ENCODE measurements at places on chromosomes 16 and 17.

- no peak for DNase-seq
Measured at GRCh38 chr17:58565389-58566311, 51.2 kb upstream of the MTMR4 start.

DNA sequence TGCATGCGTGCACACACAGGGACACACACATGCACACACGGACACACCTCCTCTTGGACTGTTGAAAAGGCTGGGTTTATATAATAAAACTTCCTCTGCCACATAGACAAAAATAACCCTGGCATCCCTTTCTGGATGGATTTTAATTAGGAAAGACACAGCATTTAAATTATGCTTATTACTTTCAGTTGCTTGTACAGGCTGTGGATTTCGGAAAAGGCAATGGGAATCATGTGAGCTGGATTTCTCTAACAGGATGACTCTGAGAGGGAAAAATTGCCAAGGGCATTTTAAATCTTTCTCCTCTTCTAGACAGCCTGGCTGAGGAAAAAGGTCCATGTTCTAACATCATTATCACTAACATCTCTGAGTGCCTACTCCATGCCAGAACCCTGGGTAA is 75.9 kb downstream of the HLF start:
- no peak for DNase-seq

DNA sequence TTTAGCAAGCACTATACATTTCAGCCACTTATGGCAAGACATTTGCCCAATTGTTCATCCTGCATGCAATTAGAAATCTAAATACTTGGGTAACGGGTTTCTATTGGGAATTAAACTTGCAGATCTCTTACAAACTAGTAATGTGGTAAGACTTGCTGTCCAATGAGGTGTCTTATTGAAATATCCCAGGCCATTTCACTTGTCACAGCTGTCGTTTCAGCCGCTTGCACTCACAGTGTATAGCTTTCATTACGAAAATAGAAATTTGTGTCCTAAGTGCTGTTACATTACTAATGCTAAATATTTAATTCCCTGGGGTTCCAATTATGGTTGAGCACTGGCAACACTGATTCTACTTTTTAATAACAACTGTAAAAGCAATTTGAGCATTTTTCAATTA is 40.3 kb upstream of the IRX5 start:
- DNase-seq, result no peak

DNA sequence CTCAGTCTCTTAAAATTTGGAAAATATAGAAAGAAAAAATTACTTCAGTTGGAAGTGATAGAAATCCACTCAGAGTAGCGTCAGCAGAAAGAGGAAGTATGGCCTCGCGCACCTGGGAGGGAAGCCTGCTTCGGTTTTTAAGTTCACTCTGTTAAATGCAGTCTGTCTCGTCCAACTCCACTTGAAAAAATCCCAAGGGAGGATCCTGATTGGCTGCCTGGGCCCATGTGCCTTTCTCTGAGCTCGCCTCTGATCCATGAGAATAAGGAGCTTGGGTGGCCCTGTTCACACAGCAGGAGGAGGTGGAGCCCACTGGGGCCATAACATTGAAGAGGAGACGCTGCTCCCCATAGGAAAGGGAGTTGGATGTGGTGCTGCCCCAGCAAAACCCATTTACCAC is 40.7 kb downstream of the DNAJA2 start:
- no peak for DNase-seq

DNA sequence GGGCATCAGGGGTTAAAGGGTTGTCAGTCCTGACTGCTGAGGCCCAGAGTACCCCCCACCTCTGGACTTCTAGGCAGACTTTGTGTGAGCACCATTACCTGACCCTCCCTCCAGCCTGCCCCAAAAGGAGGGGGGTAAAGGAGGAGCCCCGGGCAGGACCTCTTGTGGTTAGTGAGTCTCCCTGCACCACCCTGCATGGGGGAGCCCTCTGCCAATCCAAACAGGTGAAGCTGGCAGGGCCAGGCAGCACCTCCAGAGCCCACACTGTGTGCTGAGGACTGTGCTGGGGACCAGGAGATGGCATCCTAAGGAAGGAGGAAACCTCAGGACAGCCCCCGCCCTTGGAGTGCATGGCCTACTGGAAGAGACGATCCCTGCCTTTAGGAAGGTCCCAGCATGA is 2.6 kb upstream of the KRT14 start:
- no peak for DNase-seq

GRCh38 chr17:74526681-74527080 is 4.6 kb downstream of the CD300LB start:
- DNase-seq, result no peak

- peak; percentile 60 for DNase-seq
Measured at GRCh38 chr16:89422905-89423630, 67.3 kb downstream of the ANKRD11 start.

- no peak for DNase-seq
Measured at GRCh38 chr16:4090351-4090851, 25.8 kb downstream of the ADCY9 start.

- DNase-seq, result no peak
Measured at GRCh38 chr16:71916397-71916920, 21.1 kb downstream of the IST1 start.

- no peak for DNase-seq
Measured at GRCh38 chr17:44773140-44773539, 14.4 kb downstream of the ADAM11 start.

Measured in stimulated activated CD8-positive, alpha-beta memory T cell treated with anti-CD3 and anti-CD28 coated beads, Interleukin-12 subunit alpha, Interleukin-12 subunit beta, amount 100 ng/mL, for 4 hours (primary cell).